Stimulated activated CD4-positive, alpha-beta T cell treated with anti-CD3 and anti-CD28 coated beads, Interleukin-1b, Interleukin-23, amount 100 ng/mL, for 24 hours (primary cell): ENCODE measurements at places on chromosomes 7 and 10.

GRCh38 chr7:36942025-36942424 lies 217.7 kb upstream of the AOAH start:
- no peak for DNase-seq

GRCh38 chr10:30166929-30167328 lies 107.5 kb upstream of the JCAD start:
- no peak for DNase-seq

DNA sequence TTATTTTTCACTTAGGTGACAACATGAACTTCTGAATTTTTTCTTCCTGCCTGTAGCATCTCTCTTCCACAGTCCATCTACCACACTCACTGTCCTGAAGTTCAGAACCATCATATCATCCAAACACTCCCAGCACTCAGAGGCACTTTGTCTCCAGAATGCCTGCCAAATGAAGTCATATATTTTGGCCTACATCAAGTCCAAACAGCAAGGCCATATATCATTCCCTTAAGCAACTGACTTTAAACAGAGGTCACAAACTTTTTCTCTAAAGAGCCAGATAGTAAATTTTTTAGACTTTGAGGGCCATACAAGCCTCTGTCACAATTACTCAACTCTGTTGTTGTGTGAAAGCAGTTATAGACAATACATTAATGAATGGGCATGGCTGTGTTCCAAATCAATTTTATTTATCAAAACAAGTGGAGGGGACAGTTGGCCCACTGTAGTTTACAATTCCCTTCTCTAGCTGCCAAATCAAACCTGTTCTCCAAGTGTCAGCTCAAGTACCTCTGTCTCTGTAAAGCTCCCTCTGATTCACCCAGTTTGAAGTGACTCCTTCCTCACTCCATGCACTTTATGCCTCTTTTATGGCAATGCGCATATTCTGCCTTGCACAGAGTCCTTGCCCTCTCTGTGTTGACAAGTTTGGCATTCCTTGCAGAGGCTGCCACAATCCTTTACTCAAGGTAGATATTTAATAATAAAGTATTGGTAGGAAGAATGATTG lies 305.7 kb downstream of the FZD1 start:
- no peak for DNase-seq

DNA sequence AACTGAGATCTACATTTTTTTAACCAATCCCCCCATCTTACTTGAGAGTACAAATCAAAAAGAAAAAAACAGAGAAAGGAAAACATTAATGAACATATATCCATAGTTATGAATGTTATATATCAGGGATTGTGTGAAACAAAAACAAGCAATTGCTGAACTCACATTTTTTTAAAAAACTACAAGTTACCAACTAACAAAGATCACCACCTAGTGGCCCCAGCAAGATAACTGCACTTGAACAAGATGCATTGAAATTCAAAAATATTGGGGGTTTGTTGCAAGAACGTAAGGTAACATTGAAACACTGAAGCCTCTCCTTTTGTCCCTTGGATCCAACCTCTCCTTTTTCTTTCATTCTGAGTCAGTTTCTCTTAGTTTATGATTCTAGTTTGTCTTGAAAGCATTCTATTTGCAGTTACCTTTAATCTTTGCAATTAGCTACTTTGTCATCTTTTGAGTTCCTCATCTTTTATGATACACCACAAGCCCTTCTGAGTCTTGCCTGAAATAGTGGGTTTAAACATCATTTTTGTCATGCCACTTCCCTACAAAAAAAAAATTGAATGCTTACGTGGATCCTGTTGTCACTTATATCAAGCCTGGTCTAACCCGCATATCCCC lies 87.3 kb upstream of the TES start:
- no peak for DNase-seq

DNA sequence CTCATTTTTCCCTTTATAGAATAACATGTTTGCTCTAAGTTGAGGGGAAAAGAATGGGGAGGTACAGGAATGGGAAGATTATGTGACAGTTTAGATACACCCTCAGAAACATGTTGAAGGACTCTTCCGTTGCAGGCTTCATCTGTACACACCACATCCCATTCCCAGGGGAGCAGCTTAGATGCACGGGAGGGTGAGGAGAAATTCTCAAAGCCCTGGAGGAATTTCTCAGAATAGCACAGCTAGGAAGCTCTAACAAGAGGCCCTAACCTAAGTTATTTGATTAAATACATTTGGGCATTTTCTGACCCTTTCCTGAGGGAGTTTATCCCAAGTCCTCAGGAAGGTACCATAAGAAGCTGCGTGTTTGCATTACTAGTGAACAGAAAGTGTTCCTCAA lies 660.2 kb upstream of the IGFBP3 start:
- no peak for DNase-seq

DNA sequence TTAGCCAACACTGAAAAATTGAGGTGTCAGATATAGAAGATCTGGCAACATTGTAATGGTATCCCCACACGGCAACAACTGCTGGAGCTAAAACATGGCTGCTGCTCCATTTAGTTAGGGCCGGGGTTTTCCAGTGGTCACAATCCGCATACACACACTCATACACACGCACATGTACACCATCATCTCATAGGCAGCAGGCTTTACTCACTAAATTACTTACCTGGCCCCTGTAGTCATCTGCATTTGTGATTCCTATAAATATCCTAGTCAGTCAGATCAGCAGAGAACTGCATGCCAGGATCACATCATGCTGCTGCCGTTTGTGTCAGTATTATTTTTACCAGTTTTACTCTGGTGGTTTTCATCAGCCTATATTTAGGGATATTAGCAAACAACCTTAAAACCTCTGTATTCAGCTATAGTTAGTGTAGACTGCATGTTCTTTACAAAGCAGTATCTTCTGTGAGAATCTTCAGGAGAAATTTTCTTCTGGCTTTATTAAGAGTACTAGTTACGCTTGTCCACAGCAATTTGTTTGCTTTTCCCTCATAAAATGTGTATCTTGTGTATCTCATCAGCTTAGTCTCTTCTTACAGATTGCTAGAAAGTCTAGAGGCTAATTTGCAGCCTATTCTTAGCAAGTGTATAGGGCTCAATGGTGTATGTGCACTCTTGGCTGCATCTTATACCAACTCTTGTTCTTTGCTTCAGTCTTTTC lies 38.3 kb upstream of the PTPN12 start:
- no peak for DNase-seq

DNA sequence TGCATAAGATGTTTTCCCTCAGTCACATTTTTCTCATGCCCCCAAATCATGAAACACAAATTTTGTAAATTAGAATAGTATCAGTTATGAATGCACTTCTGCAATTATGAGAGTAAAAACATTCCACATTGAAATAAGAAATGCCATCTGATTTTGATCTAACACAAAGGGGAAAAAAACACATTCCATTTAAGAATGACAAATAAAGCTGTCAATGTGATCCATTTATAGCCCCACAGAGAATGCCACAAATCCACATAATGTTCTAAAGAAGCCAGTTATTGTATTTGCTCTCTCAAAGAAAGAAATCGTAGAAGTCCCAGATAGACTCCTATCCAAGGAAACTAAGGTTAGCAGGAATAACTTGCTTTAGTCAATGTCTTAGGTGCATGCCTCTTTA lies 48.7 kb upstream of the RHOBTB1 start:
- DNase-seq, result no peak

DNA sequence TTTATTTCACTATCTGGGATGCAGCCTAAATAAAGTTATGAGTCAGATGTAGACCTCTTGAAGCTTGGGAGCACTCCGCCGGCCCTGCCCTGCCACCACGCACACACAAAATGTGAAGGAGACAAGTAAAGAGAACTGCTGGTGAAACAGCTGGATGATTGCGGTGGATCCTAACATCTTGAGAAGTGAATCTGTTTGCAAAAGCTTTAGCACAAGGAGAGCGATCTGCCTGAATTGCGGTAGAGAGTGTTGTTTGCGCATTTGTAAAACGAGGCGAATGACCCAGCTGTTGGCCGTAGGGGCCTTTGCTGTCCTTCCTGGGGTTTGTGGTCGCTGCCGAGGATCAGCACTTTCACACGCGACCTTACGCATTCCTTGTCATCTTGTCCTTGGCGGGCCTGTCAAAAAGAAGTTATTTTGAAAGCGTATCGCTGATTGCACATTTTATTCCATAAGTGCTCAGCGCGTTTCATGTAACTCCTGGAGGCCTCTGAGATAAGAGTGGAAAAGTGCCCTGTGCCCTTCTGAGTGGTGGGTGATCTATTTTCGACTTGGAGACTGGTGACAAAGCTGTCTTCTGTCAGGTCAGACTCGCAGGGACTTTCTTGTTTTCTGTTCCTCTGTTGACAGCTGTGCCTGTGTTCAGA lies 40.8 kb downstream of the RBM20 start:
- no peak for DNase-seq

DNA sequence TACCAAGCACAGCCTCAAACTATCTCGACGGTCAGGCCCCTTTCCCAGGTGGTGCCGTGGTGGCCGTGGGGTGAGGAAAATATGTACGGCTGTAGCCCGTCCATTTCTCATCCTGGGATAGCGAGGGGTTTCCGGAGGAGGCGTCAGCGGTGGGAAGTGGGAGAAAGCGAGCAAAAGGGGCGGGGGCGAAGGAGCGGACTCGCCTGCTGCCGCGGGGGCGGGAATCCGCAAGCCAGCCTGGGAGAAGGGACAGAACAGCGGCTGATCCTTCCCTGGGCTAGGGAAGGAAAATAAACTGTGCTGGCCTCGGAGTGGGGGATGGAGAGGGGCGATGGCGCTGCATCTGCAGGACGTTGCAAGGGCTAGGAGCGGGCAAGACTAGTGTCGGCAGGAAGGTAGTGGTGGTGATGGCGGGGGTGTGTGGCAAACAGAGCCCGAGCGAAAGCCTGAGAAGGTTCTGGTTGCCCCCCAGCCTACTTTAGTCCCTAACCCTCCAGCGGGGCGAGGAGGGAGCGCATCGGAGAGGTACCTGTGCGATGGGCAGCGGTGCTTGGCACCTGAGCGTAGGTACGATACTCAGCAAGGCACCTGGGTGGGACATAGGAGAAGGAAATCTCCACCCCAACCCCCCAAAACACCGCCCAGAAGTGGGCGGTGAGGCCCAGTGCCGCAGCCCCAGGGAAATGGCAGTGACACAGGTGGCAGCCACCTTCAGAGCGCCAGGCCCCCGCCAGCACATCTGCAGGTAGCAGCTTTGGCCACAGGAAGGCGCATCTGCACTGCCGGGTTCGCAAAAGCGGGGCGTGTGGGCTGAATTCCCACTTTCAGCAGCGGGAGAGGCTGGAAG lies 49.9 kb upstream of the STEAP1B start:
- no peak for DNase-seq

DNA sequence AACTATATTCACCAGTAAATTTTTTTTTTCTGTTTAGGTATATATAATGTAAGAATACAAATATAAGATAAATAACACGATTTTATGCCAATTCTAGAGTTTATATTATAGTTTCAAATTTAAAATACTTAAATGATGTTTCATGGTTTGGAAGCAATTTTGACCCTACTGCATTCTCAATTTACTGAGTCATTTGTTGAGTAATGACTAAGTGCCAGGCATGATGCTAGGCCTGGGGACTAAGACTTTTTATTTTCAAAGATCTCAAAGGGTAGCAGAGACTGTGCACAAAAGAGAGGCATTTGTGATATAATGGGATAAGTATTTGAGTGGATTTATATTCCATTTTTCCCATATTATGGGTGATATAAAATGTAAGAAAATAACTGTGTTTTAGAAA lies 78.9 kb upstream of the SMIM30 start:
- no peak for DNase-seq

DNA sequence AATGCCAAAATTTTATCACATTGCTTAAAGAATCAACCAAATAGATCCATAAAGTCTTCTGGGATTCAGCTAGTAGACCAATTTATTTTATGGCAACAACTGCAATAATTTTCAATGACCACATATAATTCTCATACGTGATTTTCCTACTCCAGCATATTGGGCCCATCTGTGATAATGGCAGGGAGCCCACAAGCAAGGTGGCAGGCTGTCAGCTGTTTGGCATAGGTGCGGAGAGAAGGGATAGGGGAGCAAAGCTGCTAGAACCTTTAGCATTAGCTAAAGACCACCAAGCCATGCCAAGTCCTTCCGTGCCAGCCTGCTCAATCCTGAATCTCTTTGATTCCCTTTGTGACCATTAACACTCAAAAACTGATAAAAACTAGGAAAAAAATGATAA lies 721.2 kb downstream of the XPNPEP1 start:
- no peak for DNase-seq

- no peak for DNase-seq
Observed at GRCh38 chr7:87047-87446, 105.3 kb upstream of the FAM20C start.

DNA sequence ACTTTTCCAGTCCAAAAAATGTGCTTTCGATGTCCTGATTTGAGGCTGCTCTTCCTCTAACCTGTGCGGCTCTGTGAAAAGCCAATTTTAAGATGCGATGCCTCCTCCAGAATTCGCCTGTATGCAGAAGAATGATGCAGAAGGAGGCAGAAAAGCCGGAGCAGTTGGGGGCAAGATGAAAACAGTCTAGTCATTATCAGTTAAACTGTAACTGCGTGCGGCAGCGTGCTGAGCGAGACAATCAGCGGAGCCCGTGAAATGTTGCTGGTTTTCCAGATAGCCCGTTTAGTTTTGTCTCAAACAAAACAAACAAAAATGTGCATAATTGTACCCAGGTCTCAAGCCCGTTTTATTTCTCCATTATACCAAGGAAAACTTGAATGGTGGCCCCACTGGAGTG lies 137.0 kb upstream of the FGFR2 start:
- no peak for DNase-seq

GRCh38 chr7:13578294-13578693 lies 411.2 kb downstream of the ETV1 start:
- no peak for DNase-seq

DNA sequence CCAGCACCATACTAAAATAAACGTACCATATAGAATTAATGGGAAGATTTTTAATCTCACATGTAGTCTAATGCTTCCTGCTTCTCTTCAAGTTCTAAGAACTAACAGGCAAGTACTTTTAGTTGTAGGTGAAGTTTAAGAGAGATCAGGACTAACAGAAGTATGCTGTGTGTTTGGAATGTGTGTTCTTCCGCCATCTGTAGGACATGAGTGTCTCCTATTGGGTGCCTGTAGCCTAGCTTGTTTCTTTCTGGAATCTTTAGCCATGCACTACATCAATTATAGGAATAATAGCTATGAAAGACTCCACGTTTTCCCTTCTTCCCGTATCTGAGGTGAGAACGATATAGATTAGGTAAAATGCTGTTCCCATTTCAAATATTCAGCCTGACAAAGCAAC lies 140.2 kb upstream of the AHR start:
- DNase-seq, result no peak

DNA sequence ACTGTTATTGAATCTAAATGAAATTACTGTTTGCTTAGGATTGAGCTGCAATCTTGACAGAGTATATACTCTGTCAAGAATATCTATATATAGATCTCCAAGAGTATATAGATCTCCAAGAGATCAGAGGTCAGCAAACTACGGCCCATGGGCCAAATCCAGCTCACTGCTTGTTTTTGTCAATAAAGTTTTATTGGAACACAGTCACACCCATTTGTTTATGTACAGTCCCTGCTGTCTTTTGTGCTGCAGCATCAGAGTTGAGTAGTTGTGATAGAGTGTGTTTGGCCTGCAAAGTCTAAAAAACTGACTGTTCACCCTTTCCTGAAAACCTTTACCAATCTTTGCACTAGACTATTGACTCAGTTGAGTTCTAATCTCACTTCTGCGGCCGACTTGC lies 66.3 kb upstream of the NPVF start:
- DNase-seq, result no peak
